ENCODE measurements at places on chromosomes 2 and 18.

DNA sequence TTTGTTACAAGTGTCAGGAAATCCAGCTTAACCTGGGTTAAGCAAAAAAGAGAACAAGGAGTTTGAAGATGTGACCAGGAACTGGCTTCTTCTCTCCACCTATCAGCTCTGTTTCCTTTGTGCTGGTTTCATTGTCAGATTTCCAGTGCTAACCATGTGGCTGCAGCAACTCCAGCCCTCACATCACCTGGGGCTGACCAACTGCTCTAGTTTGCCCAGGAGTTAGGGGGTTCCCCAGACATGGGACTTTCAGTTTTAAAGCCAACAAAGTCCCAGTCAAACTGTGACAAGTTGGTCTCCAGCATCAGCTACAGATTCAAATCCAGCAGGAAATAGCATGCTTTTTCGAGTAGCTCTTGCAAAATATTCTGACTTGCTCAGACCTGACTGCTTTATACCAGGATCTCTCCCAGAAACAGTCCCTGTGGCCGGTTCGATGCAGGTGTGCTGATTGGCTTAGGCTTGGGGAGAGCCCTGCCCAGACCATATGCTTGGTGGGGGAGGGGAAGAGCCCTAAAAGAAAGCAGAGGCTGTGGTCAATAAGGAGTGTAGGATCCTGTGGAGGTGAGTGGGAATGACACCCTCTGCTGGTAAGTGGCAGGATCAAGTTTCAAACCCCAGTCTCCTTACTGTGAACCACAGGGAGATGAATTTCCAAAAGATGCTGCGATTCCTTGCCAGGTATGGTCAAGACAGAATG, 49.5 kb downstream of the KCNE4 start:
- peak; percentile 7 for DNase-seq

GRCh38 chr2:12484536-12485115, 232.1 kb upstream of the TRIB2 start:
- DNase-seq = no peak

GRCh38 chr2:95049961-95050360, 24.5 kb downstream of the MAL start:
- DNase-seq = no peak

GRCh38 chr2:128374001-128374710, 55.5 kb upstream of the HS6ST1 start:
- DNase-seq = no peak

- no peak for DNase-seq
Measured at GRCh38 chr2:161138429-161138828, 21.8 kb upstream of the TANK start.

GRCh38 chr2:166411473-166412230, 35.9 kb upstream of the SCN9A start:
- no peak for DNase-seq

- DNase-seq = no peak
Measured at GRCh38 chr2:165587335-165587938, 117.9 kb downstream of the CSRNP3 start.

DNA sequence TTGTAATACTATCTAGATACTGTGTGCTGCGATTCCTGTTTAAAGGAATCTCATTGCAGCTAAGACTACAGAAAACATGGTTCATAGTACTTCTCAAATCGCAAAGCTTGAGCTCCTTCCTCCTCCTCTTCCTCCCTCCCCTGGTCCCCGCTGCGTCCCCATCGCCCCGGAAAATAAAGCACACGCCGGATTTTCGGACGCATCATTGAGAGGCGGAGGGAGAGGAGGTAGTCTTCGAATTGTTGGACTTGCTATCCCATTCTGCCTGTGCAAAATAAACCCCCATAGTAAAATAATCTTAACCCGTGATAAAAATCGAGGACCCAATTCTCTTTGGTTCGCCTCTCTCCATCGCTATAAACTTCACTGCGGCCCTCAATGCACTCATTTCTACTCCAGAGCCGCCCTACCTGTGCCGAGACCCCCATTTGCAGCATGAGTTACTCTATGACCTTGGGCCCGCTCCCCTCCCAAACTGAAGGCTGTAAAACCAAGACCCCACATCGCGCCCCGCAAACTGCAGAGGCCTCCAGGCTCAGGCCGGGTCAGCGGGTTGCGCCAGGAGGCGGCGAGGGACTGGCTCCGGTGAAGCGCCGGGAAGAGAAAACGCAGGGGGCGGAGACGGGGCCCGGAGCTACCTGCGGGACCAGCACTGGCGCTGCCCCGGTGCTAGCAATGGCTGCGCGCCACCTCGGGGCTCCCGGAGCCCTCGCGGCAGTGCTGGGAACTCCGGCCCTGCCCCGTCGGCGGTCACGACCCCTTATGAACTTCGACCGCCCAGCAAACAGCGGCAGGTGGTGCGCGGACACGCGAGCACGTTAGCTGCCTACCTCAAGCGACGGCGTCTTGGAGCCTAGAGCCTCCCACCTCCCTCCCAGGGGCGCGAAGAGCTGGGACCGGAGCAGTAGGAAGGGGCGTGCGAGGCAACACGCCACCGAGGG, 649 bp downstream of the ESCO1 start:
- DNase-seq = peak; percentile 58

DNA sequence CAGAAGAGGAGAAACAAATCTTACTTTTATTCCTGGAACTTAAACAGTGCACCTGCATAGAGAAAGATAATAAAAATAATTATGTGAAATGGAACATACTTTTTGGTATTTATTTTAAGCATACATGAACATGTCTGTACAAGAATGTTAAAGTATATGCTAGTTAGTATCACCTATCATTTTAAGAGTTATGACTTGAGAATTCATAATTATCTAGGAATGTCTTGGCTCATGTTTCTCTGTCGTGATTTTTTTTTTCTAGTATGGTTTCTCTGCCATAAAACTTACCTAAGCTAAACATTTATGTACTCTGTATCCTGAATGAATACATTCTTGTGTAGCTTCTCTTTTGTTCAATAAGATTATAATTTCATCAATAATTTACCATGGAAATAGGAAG, 4.2 kb downstream of the SERPINB7 start:
- DNase-seq = no peak

GRCh38 chr2:113980946-113981345, 91.1 kb downstream of the ACTR3 start:
- no peak for DNase-seq

DNA sequence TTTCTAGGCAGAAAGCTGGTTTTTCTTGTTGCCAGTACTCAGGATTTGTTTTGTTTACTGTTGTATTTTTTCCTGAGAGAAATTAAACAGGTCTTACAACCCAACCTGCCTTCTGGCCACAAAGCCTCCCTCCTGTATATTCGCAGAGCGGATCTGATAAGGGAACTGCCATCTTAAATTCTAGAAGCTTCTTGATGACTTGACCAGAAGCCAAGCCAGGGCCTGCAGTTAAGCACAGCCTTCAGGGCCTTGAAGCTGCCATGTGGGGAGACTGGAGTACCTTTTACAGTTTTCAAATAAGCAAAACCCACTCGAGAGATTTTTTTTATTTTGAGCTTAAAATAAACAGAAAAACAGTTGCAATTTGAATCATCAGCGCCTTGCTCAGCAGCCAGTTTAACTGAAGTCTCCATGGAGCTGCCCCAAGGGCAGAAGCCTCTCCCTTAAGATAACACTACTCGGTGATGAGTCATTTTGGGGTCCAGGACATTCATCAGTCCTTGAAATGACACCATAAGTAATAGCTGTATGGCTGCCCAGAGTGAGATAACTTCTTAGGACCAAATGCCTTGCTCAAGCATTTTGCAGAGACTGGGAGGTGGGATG, 51.5 kb upstream of the PHLPP1 start:
- DNase-seq = peak; percentile 17

DNA sequence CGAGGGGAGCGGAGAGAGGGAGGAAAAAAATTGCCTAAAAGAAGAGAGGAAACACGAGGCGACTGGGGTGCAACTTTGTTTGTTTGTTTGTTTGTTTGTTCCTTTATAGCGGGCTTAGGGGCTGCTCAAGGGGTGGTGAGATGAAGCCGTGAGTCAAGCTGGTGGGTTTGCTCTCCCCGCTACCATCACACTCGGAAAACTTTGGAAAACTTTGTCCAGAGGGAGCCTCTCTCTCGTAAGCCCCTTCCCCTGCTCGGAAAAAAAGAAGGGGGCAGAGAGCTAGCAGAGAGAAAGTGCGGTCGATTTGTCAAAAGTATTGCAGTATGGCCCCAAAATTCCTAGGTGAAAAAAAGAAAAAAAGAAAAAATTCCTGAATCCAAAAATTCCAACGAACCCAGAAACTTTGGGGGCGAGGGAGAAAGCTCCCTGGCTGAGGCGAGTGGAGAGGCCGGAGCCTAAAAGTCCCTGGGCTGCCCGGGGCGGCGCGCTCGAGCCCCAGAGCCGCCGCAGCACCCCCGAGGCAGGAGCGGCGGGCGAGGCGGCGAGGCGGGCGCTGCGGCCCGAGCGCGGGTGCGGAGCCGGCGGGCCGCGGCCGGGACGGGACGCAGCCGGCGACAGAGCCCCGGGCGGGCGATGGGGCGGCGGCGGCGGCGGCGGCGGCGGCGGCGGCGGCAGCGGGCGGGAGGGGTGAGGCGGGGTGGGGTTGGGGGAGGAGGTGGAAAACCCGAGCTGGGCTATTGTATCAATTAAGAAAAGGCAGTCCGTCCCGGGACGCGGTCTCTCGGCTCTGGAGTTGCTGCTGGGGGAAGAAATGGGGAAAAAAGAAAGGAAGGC, 558 bp upstream of the CYP26B1 start:
- no peak for DNase-seq

- no peak for DNase-seq
Measured at GRCh38 chr2:206163251-206163880, 3.7 kb downstream of the EEF1B2 start.

- no peak for DNase-seq
Measured at GRCh38 chr18:54776282-54776977, 51.8 kb upstream of the RAB27B start.

GRCh38 chr18:22172594-22173049, 3.2 kb downstream of the GATA6 start:
- DNase-seq = no peak

- no peak for DNase-seq
Measured at GRCh38 chr2:167420211-167420610, 531.9 kb downstream of the XIRP2 start.

DNA sequence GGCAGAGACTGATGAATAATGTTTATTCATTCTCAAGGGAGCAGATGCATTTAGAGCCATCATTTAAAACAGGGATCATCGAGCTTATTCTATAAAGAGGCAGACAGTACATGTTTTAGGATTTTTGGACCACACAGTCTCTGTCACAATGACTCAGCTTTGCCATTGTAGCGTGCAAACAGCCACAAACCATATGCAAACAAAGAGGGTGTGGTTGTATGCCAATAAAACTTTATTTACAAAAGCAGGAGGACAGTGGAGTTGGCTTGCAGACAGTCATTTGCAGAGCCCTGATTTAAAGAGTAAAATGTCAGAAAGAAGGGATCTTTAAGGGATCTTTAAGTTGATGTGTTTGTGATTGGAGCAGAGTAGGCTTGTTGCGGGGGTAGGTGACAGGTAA, 51.5 kb downstream of the SMIM21 start:
- DNase-seq = peak; percentile 24

DNA sequence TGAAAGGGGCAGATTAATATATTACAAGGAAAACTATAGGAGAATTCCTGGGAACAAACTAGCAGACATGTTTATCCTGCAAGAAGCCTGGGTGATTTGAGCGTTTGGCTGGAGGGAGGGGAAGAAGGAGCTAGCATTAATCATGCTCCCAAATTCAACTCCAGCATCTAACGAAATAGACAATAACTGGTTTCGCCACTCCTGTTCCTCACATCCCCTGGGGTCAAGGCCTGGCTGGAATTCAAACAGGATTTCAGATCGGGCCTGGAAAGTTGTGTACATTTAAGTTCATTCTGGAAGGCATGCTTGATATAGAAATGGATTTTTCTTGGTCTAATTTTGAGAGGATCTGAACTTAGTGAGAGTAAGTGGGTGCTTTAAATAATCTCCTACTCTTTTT, 126.1 kb upstream of the CTAGE1 start:
- no peak for DNase-seq

DNA sequence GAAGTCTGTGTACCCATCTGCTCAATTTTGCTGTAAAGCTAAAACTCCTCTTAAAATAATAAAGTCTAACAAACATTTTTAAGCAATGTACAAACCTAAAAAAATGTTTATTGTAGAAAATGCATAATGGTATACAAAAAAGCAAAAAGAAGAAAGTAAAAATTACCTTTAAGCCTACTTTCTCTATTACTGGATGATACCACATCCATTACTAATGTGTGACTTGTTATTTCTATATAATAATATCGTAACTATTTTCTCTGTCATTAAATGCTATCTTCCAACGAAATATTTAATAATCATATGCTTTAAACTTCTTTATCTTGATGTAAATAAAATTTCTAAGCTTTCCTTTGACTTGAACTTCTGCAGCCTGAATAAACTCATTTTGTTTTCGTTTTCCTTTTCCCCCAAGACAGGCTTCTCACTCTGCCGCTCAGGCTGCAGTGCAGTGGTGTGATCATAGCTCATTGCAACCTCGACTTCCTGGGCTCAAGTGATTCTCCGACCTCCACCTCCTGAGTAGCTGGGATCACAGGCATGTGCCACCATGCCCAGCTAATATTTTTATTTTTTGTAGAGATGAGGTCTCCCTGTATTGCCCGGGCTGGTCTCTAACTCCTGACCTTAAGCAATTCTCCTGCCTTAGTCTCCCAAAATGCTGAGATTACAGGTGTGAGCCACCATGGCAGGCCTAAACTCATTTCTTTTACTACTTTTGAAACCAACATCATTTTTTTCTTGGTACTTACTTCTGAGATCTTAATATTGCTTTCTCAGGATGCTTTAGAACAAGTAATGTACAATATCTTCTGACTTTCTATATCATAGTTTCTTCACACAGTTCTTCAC, 18.1 kb upstream of the DNAH7 start:
- no peak for DNase-seq

DNA sequence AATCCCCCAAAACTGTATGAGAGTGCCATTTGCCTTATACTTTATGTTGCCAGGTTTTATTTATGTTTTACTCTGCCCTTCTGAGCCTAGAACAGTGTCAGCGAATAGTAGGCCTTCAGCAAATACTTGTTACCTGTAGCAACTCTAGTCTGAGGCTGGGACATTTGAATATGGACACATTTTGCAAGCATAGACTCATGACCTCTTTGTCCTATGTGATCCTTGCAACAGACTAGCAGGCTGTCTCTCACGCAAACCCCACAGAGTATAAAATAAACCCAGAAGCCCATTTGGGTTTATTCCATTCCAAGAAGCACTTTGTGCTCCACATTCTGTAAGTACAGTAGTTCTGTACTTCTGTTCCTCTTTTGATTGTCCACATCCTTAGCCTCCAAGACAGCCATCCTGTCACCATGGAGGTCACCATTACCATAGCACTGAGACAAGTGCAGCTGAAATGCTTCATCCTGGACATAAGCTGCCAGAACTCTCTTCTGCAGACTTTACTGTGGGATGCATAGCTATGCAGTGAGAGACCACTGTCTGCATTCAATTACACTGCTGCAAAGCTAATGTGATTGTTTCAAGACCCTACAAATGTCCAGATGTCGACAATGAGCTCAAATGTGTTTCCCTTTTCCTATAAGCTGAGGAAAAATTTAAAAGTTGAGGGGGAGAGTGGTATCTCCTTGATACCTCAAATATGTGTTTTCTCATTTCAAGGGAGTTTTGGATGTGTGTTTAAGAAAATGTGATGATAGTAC, 425.7 kb downstream of the PID1 start:
- no peak for DNase-seq

- no peak for DNase-seq
Measured at GRCh38 chr2:239825705-239825979, 199.5 kb downstream of the NDUFA10 start.

- DNase-seq = no peak
Measured at GRCh38 chr2:227877421-227878310, 6.2 kb downstream of the DAW1 start.

Data from NCI-H345 (cell line).